ENCODE measurements at places on chromosomes 5 and 9.

DNA sequence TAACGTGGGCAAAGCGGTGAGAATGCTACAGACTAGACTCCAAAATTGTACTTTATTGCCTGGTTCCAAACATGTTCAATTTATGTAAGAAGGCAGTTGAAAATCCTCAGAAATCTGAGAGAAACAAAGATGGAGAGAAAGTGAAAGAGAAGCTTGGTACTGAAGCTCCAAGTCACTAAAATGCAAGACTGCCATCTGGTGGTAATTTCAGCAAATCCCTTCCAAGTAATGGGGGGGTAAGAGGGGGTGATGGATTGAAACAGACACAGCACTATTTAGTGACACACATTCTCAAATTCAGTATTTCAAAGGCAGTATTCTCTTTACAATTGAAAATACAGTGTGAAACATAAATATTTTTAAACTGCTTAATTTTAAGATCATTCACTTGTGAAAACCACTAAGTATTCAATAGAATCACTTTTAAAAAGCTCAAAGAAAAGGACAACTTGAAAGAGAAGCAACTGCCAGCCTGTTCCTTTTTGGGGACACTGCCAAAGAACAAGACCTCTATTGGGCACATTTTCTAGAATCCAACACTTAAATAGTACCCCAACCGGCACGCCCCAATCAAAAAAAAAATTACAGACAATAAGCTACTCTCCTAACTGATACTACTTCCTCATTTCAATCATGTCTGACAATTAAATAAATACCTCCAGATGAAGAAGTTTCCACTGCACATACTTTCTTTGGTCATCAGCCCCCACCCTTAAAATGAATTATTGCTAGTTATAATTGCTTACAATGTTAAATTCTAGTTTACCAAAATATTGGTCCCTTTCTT lies 131.5 kb downstream of the AGTPBP1 start:
- DNase-seq, result no peak

DNA sequence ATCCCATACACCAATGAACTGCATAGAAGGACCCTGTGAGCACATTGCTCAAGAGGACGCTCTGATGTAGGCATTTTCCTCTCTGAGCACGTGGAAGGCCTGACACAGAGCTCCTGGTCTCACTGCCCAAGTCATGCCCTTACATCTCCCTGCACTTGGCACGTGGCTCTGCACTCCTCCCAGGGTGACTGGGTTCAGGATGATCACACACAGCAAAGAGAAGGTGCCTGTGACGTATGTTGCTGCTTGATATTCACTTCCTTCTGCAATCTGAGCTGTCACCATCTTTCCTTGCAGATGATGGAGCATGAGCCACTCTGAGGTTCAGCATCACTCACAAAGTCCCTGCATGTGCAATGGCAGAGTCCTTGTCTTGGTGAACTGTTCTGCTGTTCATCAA lies 125.2 kb downstream of the FSTL4 start:
- DNase-seq, result no peak

DNA sequence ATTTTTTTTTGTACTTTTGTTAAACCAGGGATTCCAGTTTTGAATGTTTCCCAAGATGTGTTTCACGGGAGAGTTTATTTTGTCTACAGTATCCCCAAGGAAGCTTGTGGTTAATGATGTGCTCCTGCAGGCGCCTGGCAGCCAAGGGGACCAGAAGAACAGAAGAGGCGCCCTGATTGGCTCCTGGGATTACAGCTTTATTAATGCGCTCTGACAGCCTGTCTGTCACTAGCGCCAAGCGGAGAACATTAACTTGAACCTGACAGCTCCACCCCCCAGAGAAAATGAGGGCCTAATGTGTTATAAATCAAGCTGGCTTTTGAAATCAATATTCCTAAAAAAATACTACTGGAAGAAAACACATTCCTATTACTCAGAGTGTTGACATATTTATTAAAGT lies 5.0 kb upstream of the FBXL7 start:
- no peak for DNase-seq

DNA sequence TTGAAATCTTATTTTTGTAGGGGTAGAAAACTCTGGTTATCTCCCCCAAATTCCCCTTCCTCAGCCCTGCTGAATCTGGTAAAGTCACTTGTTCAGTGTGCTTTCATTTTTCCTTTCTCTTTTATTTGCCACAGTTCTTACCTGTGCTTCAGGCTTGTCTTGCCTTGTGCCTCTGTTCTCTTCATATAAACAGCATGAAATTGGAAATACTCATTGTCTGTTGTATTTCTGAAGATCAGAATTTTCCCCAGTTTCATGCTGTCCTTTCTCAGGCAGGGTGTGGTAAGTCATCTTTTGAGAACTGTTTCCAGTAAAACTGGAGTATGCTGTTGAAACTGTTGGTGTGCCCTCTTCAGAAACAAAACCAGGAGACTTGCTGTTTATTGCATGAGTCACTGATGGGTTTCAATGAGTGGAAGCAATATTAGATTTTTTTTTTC lies 7.0 kb downstream of the PAM start:
- DNase-seq, result no peak

- no peak for DNase-seq
Observed at GRCh38 chr5:57795203-57795602, 312.6 kb upstream of the ACTBL2 start.

GRCh38 chr5:141704782-141705297 lies 22.8 kb upstream of the ARAP3 start:
- no peak for DNase-seq

DNA sequence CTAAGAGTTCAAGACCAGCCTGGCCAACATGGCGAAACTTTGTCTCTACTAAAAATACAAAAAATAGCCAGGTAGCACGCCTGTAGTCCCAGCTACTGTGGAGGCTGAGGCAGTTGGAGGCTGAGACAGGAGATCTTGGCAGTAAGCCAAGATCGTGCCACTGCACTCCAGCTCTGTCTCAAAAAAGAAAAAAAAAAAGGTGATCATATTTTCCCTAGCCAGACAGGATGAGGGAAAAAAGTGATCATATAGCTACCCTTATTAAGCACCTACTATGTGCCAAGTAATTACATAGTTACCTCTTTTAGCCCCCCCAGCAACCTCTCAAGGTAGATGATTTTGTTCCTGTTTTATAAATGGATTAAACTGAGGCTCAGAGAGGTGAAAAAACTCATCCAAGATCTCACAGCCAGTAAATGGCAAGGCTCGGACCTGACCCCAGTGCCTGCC lies 18.1 kb upstream of the RPL26L1 start:
- no peak for DNase-seq

GRCh38 chr9:70315389-70315788 lies 56.6 kb downstream of the SMC5 start:
- DNase-seq, result no peak
